ENCODE measurements at places on chromosomes 2 and 18.
A peak's percentile ranks its signal among the peaks of the same experiment; 100 is the strongest.

GRCh38 chr18:9096007-9096371, 6.5 kb upstream of the NDUFV2 start:
- DNase-seq, result no peak

GRCh38 chr18:23237524-23238151, 102.4 kb downstream of the CABLES1 start:
- DNase-seq, result no peak

- DNase-seq, result no peak
These were observed 26.8 kb downstream of the BCL11A start for GRCh38 chr2:60526623-60527022.

- no peak for DNase-seq
These were observed 157.4 kb downstream of the CDH2 start for GRCh38 chr18:28019425-28020108.

DNA sequence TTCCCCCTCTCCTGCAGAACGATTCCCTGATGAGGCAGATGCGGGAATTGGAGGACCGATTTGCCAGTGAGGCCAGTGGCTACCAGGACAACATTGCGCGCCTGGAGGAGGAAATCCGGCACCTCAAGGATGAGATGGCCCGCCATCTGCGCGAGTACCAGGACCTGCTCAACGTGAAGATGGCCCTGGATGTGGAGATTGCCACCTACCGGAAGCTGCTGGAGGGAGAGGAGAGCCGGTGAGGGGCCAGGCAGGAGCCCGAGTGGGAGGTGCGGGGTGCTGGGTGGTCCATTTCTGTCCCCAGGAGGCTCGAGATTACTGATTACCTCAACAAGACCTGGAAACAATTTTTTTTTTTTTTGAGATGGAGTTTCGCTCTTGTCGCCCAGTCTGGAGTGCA, 3.1 kb downstream of the DES start:
- no peak for DNase-seq

GRCh38 chr2:165357758-165358157, 111.7 kb upstream of the CSRNP3 start:
- DNase-seq, result no peak

DNA sequence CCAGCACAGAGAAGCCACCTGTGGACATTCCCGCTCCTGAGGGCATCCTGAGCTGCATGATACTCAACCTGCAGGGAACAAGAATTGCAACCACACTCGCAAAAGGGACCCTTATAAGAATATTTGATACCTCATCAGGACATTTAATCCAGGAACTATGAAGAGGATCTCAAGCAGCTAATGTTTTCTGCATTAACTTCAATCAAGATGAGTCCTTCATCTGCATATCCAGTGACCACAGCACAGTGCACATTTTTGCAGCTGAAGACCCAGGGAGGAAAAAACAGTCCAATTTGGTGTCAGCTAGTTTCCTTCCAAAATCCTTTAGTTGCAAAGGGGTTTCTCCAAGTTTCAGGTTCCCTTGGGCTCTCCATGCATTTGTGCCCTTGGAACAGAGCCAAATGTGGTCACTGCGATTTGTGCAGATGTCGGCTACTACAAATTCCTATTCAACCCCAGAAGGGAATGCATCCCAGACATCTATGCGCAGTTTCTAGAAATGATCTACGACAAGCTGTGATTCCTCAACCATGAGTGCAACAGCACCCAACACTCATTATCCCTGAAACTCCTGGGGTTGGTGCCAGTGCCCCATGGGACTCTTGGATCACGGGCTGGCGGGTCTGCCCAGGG, 23.3 kb upstream of the FHOD3 start:
- no peak for DNase-seq

DNA sequence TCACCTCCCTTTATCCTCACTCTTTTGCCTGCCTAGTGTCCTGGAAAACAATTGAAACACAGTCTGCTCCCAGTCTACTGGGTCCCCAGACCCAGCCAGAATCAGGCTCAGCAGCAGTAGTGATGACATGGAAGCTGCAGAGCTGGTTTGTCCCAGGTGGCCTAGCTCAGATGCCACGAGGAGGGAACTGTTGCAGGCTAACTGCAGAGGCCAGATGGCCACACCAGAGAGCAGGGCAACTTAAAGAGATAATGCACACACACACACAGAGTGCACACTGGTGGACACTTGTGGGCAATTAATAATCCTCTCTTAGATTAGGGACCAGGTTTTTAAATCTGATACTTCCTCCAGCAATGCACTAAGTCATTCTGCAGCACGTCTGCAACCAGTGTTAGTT, 42.4 kb downstream of the GYPC start:
- DNase-seq, result no peak

- DNase-seq, result no peak
These were observed 747.9 kb downstream of the SOCS6 start for GRCh38 chr18:71036783-71037182.

DNA sequence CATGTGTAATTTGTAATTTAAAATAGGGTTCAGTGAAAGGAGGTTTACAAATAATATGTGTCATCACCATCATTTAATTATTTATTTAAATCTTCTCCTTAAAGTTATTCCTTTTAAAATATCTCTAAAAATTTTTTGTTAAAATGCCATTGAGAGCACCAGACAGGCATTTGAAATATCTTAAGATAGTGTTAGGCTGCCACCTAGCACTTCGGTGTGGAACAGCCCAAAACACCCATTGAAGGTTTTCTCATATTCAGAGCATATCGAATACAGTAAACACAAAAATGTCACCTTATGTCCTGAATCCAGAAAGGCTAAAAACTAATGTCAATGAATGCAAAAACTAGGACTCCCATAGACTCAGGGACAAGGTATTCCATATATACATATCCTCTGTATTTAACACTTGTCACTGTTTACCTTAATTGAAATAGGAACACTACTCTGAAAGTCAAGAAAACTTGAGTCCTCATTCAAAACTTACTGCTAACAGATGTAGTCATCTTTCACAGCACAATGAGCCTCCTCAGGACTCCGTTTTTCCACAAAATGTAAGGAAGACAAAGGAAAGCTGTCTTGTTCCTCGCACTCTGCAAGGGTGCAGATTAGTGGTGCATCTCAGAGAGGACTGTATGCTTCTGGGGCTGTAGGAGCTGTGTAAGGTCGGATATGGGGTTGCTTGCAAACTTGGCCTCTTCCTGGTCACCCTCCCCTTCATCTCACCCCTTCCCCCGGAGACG, 329.5 kb downstream of the PAX3 start:
- DNase-seq, result peak; percentile 55

DNA sequence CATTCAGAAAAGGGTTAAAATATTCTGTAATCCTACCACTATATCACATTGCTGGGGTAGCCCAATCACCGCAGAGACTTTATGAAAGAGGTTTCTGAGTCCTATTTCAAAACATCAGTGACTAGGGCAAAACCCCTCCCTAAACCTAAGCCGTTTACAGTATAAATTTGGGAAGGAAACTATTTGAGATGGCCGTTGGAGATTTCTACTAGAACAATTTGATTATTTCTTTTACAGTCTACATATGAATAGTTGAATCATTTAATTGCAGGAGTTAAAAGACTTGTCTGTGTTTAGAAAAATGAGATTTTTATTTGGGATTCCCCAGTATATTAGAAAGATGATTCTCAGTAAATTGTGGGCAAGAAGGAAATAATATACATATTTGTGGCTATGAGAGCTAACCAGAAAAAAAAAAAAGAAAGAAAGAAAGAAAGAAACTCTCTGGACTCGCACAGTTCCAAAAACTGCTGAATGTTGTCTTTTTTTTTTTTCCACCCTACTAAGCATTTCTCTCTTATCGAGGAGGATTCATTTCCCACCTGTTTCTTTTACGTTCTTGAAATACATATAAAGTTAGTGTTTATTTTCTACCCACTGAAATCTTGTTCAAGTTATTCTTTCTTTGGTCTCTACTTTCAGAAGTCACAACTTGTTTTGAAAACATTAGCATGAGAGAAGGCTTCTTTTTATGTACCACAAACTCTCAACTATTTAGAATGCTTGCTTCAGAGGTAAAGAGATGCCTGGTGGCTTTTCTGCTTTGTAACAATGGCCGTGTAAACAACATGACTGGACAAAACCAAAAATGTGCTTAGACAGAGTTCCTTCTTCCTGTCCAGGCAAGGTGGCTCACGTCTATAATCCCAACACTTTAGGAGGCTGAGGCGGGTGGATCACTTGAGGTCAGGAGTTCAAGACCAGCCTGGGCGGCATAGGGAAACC, 65.9 kb downstream of the BCL2 start:
- DNase-seq, result no peak

DNA sequence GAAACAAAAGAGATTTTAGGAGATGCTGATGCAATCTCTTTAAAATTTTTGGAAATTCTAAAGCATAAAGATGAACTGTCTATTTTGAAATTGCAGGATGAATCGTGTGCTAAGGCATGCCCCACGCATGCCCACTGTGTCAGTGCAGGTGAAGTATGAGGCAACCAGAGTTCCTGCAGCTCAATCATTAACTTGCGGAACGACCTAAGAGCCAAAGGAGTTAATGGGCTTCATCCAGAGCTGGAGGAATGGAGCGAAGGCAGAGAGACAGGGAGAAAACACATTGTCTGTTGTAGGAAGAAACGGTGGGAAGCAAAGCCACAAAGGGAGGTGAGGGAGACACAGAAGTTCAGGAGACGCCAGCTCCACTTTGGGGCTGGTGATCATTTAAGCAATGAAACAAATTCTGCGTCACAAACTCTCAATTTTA, 265.2 kb downstream of the CCDC85A start:
- no peak for DNase-seq

DNA sequence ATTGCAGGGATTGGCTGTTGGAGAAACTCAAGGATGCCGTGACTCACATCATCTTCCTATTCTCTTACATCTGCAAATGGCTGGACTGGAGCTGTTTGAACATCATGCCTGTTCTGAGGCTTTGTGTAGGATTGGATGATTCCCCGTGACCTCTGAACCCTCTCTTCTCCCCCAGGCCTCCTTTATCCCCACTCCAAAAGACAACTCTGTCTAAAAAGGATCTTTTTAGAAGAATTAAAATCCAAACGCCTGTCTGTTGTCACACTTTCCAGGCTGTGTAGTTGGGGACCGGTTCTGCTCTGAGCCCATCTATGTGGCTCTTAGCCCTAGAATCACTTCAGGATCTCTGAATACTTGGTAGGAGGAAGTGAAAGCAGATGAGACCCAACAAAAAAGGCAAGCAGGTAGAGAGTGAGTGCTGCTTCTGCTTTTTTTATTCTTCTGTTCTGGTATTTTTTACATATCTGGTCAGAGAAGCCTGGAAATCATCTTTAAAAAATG, 565 bp downstream of the SP140 start:
- no peak for DNase-seq

GRCh38 chr2:14530506-14530905, 102.0 kb upstream of the LRATD1 start:
- DNase-seq, result no peak

DNA sequence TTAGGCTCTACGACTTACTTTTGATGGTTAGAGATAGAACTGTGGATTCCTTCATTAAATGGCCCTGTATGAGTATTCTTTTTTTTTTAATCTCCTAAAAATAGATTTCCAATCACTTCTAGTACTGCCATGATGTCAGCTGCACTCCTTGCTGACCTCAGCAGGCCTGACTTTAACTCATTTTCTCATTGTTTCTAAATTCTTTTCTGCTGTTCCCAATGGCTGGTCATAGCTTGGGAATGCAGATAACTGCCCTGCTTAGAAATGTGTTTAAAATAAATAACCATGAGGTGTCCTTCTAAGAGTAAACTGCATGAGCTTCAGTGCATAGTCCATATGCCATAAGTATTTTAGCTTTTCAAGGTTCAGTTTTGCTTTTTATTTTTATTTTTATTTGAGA, 15.7 kb downstream of the CCDC85A start:
- DNase-seq, result no peak

DNA sequence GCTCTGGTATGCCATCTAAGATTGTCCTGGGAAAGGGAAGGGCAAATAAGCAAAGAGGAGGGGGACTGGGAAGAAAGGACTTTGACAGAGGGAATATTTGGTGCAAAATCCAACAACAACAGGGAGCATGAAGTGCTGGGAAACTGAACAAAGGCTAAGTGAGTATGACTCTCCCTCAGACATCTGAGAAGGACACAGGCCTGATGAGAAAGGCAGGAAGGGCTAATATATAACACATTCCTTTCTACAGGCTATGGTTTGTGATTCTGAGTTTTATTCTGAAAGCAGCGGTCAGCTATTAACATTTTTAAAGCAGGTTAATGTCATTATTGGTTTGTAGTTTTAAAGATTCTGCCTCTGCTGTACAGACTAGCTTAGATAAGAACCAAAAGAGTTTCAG, 1579.5 kb downstream of the LRP1B start:
- no peak for DNase-seq

GRCh38 chr2:228675091-228675490, 493.6 kb upstream of the SPHKAP start:
- no peak for DNase-seq

- DNase-seq, result no peak
These were observed 117.9 kb downstream of the LRATD1 start for GRCh38 chr2:14750433-14750832.

DNA sequence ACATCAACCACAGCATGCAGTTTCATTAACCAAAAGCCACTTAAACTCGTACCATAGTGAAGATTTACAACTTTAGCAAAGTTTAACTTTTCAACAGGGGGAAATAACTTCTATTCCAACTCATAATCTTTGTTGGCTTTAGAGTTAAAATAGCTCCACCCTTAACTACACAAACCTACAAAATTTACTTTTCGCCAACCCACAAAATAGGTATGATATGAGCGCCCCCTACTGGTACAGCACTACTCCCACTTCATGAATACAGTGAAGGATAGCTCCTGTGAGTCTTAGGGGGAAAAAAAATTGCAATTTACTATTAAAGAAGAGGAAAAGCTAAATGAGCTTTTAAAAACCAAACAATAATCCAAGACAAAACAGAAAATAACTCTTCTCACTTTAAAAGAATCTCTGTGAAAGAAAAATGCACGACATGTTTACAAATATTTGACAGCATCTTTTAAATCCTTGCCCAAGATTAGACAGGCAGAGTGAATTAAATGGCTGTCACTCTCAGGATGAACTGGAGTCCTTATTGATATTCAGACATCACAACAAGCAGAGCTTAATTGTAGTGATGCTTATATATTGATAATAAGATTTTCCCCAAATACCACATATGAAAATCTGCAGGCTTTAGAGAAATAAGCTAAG, 32.2 kb downstream of the TMEFF2 start:
- DNase-seq, result peak; percentile 85

GRCh38 chr18:6362559-6363129, 52.1 kb downstream of the L3MBTL4 start:
- no peak for DNase-seq

DNA sequence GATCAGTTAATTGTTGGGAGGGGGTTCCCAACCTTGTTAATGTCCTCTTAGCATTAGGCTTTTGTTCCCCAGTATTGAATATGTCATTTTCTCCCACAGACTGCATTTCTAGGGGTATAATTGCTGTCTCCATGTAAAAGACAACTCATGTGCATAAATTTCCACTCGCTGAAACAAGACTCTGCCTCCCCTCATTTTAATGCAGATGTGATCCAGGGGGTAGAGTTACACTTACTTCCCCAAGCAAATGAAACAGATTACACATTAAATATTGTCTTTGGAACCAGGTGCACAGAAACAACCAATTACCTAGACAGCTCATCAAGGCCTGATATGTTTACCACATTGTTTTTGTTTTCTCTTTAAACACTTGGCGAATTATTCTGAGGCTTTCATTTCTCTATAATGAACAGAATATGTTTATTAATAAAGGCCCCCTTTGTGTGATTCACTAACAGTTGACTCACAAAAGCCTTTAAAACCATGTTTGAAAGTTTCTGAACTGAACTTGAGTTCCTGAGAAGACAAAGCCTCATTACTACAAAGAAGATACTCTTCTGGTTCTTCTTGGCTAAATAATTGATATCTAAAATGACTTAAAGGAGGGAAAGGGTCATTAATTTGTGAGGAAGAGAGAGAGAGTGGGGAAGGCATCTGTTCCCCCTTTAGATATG, 15.0 kb upstream of the ACVR1 start:
- DNase-seq, result no peak
